WTC11 (cell line): ENCODE measurements at places on chromosomes 3 and 15. TPM values are rescaled to one million over a fixed set of nuclear protein-coding genes. Genes with fewer than 3 reads are reported as not detected.

DNA sequence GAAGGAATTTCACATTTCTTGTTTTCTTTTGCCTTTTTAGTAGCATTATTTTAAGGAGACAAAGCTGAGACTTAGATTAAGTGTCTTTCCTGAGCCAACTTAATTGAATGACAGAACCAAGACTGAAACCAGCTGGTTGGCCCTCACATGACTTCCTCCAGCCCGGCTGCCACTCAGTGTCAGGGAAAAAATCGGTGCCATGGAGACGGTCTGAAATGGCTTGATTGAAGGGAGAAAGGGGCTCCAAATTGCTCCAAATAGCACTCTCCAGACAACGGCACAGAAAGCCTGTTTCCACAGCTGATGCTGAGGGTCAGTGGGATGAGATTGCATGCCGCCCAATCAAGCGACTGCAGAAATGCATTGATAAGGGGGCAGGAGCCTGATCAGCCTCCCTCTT is 475.2 kb upstream of the IL12A start:
- DNase-seq, result no peak
- no peak overlapping the region for H3K27ac ChIP-seq
- H3K4me3 ChIP-seq, result no peak overlapping the region
- no peaks in the 10 kb centered on the region for H3K4me1 ChIP-seq
- no peaks in the 10 kb centered on the region for H3K36me3 ChIP-seq

Gene ZNF592
- 26.7 to 28.0 TPM (median 27.6 TPM) in 3 replicates for total RNA-seq

- H3K27ac ChIP-seq, result no peak overlapping the region
- DNase-seq, result no peak
- H3K36me3 ChIP-seq, result no peaks in the 10 kb centered on the region
- no peak overlapping the region for H3K4me3 ChIP-seq
- H3K27me3 ChIP-seq, result no peaks in the 10 kb centered on the region
Observed at GRCh38 chr3:110804856-110805255, 266.8 kb upstream of the NECTIN3 start.

- no peaks in the 10 kb centered on the region for H3K27me3 ChIP-seq
- H3K27ac ChIP-seq, result no peak overlapping the region
- H3K4me3 ChIP-seq, result no peak overlapping the region
- H3K36me3 ChIP-seq, result peaks cover 14% of the 10 kb centered on the region
Observed at GRCh38 chr15:27473845-27474244, 502.9 kb downstream of the GABRG3 start.

Gene ZNF662
- total RNA-seq, result 2.7 to 3.5 TPM (median 2.9 TPM) in 3 replicates

Gene SLC28A2
- 0.20 TPM in 1 of 3 replicates, not detected in the others for total RNA-seq

- no peaks in the 10 kb centered on the region for H3K36me3 ChIP-seq
- no peak overlapping the region for H3K27ac ChIP-seq
- H3K4me3 ChIP-seq, result no peak overlapping the region
Observed at GRCh38 chr3:12470111-12470510, 14.2 kb upstream of the TSEN2 start.

Gene HRG
- 0.11 to 0.24 TPM (median 0.11 TPM) in 3 replicates for total RNA-seq

Gene CLRN1
- not detected in 3 replicates for total RNA-seq

Gene CD200
- total RNA-seq, result 46.8 to 56.1 TPM (median 54.1 TPM) in 3 replicates

DNA sequence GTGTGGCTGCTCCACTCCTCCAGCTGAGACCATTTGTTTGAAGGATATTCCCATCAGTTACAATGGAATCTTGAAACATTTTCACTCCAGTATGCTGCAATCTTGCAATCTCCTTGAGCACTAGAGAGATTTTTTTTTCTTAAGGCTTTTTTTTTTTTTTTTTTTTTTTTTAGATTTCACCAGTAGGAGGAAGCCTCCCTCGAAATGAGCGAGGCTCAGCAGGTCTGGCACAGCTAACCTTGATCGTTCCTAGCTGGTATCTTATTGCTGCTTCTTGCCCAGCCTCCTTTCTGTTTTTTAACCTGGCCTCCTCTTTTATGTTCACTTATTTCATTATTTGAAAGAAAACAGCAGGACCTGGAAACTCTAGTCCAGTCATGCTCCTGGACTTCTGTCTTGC is 48.1 kb downstream of the RAP2B start:
- H3K27me3 ChIP-seq, result no peaks in the 10 kb centered on the region
- H3K4me3 ChIP-seq, result peak overlapping the region; percentile 44
- H3K27ac ChIP-seq, result peak overlapping the region; percentile 82
- peaks cover 35% of the 10 kb centered on the region for H3K4me1 ChIP-seq
- DNase-seq, result no peak

DNA sequence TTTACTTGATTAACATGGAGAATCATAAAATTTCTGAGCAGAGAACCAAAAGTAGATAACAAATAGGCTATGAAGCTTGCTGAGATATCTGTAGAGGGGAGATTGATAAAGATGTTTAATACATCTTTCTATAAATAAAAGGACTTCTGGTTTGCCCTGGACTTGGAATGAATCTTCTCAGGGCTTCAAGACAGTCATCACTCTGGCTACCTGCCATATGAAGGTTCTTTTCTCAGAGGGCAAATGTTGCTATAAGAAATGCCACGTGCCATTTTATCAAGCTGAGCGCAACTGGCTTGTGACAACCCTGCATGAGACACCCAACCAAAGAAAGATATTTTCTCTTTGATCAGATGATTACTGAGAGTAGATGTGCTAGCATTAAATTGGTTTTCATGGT is 192.5 kb downstream of the WNT5A start:
- H3K27ac ChIP-seq, result no peak overlapping the region
- no peaks in the 10 kb centered on the region for H3K36me3 ChIP-seq
- H3K4me1 ChIP-seq, result peaks cover 20% of the 10 kb centered on the region
- H3K4me3 ChIP-seq, result no peak overlapping the region

- H3K4me1 ChIP-seq, result peaks cover 14% of the 10 kb centered on the region
- H3K4me3 ChIP-seq, result no peak overlapping the region
- H3K27me3 ChIP-seq, result no peaks in the 10 kb centered on the region
- no peak for DNase-seq
Observed at GRCh38 chr3:148710665-148711064, 13.0 kb downstream of the AGTR1 start.

DNA sequence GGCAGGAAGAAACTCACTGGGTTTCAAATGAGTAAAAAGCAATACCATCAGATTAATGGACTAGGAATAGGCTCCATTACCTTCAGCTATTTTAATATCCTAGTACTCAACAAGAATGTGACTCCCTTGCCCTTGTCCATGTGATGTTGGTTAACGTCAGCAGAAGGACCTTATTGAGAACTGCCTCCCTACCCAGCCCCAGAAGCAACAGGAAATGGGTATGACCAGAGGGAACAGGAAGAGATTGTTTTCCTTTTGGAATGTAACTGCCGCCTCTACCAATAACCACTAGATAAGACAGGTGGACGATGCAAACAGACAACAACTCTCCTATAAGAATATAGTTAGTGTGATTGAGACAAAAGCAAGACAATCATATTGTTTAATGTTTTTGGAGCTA is 10.4 kb upstream of the MME start:
- DNase-seq, result no peak
- no peaks in the 10 kb centered on the region for H3K27me3 ChIP-seq
- H3K4me1 ChIP-seq, result peaks cover 16% of the 10 kb centered on the region
- H3K27ac ChIP-seq, result no peak overlapping the region
- no peaks in the 10 kb centered on the region for H3K36me3 ChIP-seq

Gene ZNF710
- total RNA-seq, result 22.3 to 25.9 TPM (median 24.0 TPM) in 3 replicates

Gene TMEM212
- total RNA-seq, result not detected in 3 replicates

GRCh38 chr3:155232605-155233004 is 60.9 kb downstream of the STRIT1 start:
- H3K4me1 ChIP-seq, result no peaks in the 10 kb centered on the region
- no peaks in the 10 kb centered on the region for H3K27me3 ChIP-seq
- no peak for DNase-seq
- no peak overlapping the region for H3K4me3 ChIP-seq
- H3K27ac ChIP-seq, result no peak overlapping the region

- DNase-seq, result no peak
- H3K4me1 ChIP-seq, result peaks cover 8% of the 10 kb centered on the region; the same call in 1 of the 2 replicates
- H3K27me3 ChIP-seq, result no peaks in the 10 kb centered on the region
Observed at GRCh38 chr15:48560321-48561051, 85.0 kb downstream of the FBN1 start.

Gene DZIP3
- total RNA-seq, result 25.3 to 28.7 TPM (median 27.6 TPM) in 3 replicates

GRCh38 chr3:83023086-83023485 is 1261.6 kb upstream of the GBE1 start:
- no peak for DNase-seq
- no peaks in the 10 kb centered on the region for H3K36me3 ChIP-seq
- H3K27me3 ChIP-seq, result no peaks in the 10 kb centered on the region
- H3K27ac ChIP-seq, result no peak overlapping the region
- no peak overlapping the region for H3K4me3 ChIP-seq

Gene ATG3
- total RNA-seq, result 44.3 to 60.1 TPM (median 48.1 TPM) in 3 replicates

GRCh38 chr3:58973796-58974195 is 76.0 kb downstream of the CFAP20DC start:
- peaks cover 6% of the 10 kb centered on the region; the same call in 1 of the 2 replicates for H3K4me1 ChIP-seq
- H3K4me3 ChIP-seq, result no peak overlapping the region
- no peaks in the 10 kb centered on the region for H3K36me3 ChIP-seq

DNA sequence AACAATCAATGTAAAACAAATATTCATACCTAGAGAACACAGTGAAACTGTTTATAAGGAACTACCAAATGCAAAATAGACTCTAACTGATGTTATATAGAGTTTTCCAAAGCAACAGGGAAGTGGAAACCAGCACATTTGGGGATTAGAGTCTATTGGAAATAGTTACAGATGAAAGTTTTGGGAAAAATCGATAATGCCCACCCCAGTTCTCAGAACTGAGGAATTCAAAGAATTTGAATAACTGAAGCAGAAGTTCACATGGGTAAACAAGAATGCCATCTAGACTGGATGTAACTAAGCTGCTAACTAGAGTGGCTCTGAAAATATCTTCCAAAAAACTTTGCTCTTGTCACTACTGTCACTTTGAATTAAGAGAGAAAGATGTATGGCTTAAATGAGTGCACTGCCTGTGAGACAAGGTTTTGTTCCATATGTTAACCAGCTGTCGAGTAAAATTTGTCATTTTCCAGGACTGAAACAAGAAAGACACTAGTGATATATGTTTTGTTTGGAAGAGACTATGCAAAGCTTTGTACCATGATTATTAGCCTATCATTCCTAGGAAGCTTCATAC is 9.2 kb upstream of the DENND4A start:
- H3K27me3 ChIP-seq, result no peaks in the 10 kb centered on the region
- H3K27ac ChIP-seq, result peak overlapping the region; percentile 24; the same call in 1 of the 2 replicates
- no peak for DNase-seq

DNA sequence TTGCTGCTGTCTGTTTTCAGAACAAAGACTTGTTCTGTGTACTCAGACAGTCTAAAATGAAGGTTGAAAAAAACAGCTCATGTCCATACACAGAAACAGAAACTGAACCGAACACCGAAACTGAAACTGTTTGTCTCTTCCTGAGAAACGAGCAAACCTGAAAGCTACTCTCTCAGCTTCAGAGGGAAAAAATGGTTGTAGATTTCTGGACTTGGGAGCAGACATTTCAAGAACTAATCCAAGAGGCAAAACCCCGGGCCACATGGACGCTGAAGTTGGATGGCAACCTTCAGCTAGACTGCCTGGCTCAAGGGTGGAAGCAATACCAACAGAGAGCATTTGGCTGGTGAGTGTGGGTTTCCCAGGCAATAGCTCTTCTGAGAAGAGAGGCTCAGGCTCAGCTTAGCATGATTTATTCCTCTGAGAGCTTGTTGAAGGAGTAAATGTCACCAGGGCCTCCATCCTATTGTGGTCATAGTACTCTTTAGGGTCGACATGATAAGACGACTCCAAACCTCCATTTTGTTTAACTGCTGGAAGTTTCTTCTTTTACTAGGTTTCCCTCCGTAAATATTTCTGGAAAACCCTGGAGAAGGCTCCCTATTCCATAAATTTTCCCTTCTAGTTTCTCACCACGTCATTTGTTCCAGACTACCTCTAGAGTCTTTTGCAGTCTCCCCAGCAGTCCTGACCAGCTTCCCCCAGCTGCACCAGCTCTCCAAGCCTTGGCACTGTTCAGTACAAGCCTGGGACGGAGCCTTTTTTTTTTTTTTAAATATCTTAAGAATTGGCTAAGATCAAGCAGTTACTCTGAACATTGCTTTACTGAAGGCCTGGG is at the start of gene RTP4:
RTP4 (plus strand) TSS at position 135 of the 838 bp plus-strand sequence; CDS start at position 192, 57 bp downstream.
- no peak within 1 kb of the TSS for H3K4me3 ChIP-seq
- no peak for DNase-seq
- H3K27me3 ChIP-seq, result peaks cover 13% of the 10 kb centered on the region
- H3K27ac ChIP-seq, result no peak within 1 kb of the TSS

- H3K4me3 ChIP-seq, result no peak overlapping the region
- no peaks in the 10 kb centered on the region for H3K27me3 ChIP-seq
- H3K27ac ChIP-seq, result no peak overlapping the region
Observed at GRCh38 chr3:90092994-90093393, 985.6 kb downstream of the EPHA3 start.

Gene PPP1R14D
- total RNA-seq, result 0.25 TPM in 1 of 3 replicates, not detected in the others

GRCh38 chr3:76310089-76310488 is 524.7 kb upstream of the ZNF717 start:
- no peak overlapping the region for H3K4me3 ChIP-seq
- DNase-seq, result no peak
- no peaks in the 10 kb centered on the region for H3K27me3 ChIP-seq
- peaks cover 19% of the 10 kb centered on the region for H3K4me1 ChIP-seq
- no peak overlapping the region for H3K27ac ChIP-seq
- H3K36me3 ChIP-seq, result 0 out of 2 replicates have a peak, but pooled peaks cover 3% of the 10 kb centered on the region

Gene AMIGO3
- total RNA-seq, result 3.9 to 5.3 TPM (median 4.3 TPM) in 3 replicates

GRCh38 chr3:14245822-14246221 is 67.2 kb downstream of the LSM3 start:
- peaks cover 14% of the 10 kb centered on the region for H3K27me3 ChIP-seq
- H3K4me3 ChIP-seq, result no peak overlapping the region
- no peak for DNase-seq
- H3K4me1 ChIP-seq, result no peaks in the 10 kb centered on the region
- no peak overlapping the region for H3K27ac ChIP-seq

DNA sequence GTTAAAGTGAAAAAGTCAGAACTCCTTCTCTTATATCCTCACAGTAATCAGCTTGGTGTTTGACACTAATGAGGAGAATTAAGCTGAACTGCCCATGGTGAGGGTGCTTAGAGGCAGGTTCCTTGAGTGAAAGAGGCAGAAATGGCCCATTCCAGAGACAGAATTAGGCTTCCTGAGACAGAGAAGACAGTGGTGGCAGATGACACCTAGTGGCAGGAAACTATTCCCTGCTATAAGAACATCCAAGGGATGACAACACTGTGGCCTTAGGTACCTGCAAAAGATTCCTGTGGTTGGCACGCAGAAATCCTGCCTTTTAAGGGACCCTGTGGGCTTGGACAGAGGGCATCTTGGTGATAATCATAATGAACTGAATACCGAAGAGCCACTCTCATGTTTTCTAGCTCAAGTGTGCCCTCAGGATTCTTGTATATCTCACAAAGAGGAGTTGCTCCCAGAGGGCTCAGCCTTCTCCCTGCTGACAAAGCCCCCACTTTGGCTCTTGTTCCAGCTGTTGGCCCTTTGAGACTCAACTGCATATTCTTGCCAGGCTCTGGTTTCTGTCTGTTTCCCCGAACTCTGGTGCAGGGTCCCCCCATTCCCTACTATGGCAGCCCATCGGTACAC is 56.0 kb downstream of the KBTBD12 start:
- H3K4me1 ChIP-seq, result no peaks in the 10 kb centered on the region
- H3K27me3 ChIP-seq, result peaks cover 18% of the 10 kb centered on the region
- H3K27ac ChIP-seq, result no peak overlapping the region
- no peak overlapping the region for H3K4me3 ChIP-seq
- DNase-seq, result no peak

- H3K4me1 ChIP-seq, result peaks cover 22% of the 10 kb centered on the region
- no peaks in the 10 kb centered on the region for H3K27me3 ChIP-seq
- no peaks in the 10 kb centered on the region for H3K36me3 ChIP-seq
Observed at GRCh38 chr3:188267790-188268335, 113.9 kb downstream of the LPP start.

- H3K27ac ChIP-seq, result peak overlapping the region; percentile 95
- H3K36me3 ChIP-seq, result no peaks in the 10 kb centered on the region; the same call in 1 of the 2 replicates
- no peaks in the 10 kb centered on the region for H3K27me3 ChIP-seq
- DNase-seq, result peak; percentile 29
- H3K4me3 ChIP-seq, result peak overlapping the region; percentile 93
- peaks cover 36% of the 10 kb centered on the region for H3K4me1 ChIP-seq
Observed at GRCh38 chr15:52567871-52568600, 794 bp downstream of the ARPP19 start.
